SIG-M5 (cell line): ENCODE measurements at places on chromosomes 16 and 17.

- no peak for DNase-seq
Measured at GRCh38 chr17:15944759-15945526, at the start of gene ADORA2B. ADORA2B (plus strand) TSS chr17:15945130; CDS start chr17:15945249, 119 bp downstream.

DNA sequence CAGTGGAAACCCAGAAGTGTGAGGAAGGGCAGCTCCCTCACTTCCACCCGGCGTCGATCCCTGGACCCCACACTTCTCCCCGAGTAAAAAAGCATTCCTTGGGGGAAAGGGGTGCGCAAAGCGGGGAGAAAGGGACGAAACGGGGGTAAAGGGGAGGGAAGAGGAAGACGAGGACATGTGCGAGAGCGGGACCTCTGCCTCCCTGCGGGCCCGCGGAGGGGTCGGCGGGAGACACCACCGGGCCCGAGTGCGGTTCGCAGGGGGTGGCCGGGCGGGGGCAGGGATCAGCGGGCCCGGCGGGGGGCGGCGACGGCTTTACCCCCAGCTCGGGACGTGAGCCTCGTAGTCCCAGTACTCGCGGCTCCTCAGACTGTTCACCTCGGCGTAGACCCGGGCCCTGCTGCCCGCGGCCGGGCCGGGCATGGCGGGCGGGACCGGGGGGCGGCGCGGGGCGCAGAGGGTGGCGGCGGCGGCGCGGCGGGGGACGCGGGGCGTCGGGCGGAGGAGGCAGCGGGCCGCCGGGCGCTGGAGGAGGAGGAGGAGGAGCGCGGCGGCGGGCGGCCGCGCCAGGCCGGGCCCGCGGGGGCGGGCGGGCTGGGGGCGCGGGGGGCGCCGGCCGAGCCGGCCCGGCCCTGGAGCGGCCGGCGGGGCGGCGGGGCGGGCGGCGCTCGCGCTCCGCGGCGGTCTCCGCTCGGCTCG is 443 bp downstream of the CSNK2A2 start:
- DNase-seq: no peak

DNA sequence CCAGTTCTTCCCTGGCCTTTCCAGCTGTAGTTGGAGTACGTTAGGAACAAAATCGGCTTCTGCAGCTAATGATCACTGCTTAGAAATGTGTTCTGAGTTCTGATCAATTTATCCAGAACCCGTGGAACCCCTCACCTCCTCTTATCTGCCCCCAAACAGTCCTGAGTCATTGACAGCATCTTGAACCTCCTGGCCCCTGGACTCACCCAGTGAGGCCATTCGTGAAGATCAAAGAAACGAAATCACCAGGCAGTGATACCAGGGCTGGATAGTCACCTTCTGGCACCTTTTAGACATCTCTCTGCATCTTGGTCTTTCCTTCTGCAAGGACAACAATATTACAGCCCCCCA is 17.0 kb upstream of the EXOC7 start:
- DNase-seq: no peak

- DNase-seq: no peak
Measured at GRCh38 chr17:68790931-68791330, 164.3 kb downstream of the ABCA8 start.

GRCh38 chr16:54121539-54122295 is 164.9 kb downstream of the IRX3 start:
- no peak for DNase-seq

DNA sequence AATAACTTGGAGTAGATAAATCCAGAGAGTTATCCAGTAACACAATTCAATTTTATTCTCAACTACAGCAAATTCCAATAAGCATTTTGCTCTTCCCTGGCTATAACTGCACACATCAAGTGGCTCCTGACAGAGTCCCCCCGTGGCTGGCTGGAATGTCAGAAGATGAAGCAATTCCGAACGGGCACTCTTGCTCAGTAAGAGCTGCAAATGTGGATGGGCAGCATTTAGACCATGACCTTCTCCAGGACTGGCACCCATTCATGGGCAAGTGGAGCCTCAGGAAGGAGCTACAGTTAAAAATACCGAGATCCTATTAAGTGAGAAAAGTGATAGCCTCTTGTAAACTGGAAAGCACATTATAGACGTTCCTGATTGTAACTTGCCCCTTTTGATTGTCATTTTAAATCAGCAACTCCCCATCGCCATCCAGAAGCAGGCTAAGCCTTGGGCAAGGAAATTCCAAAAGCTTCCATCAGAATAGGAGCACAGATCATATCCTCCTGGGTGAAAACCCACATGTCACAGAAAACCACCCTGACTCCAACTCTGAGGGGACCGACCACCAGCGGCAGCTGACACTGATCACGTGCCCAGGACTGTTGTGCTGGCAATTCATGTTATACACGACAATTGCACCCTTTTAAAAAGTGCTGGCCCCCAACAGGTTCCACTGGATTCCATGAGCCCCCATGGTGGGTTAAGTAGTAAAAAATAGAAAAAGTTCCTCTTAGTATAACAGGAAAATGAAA is 7.1 kb downstream of the UBE2O start:
- no peak for DNase-seq

DNA sequence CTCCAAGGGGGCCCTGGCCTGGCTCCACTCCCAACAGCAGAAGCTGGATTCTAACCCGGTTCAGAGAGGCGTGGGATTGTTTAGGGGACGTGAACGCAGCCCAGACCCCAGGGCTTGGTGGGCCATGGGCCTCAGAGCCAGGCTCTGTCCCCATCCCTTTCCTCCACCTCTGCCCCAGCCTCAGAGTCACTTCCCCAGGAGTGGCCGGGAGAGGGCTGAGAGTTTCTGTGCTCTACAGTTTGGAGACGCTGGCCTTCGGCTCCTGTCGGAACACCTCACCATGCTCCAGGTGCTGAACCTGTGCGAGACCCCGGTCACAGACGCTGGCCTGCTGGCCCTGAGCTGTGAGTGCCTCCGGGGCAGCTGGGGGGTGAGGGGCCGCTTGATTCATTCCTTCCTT is 73.8 kb upstream of the PLCG2 start:
- no peak for DNase-seq

- DNase-seq: no peak
Measured at GRCh38 chr17:48541577-48542113, 3.3 kb downstream of the HOXB2 start.

GRCh38 chr16:67517661-67518423 is 10.8 kb upstream of the RIPOR1 start:
- DNase-seq: no peak

- no peak for DNase-seq
Measured at GRCh38 chr16:89880477-89881367, 7.3 kb downstream of the TCF25 start.

DNA sequence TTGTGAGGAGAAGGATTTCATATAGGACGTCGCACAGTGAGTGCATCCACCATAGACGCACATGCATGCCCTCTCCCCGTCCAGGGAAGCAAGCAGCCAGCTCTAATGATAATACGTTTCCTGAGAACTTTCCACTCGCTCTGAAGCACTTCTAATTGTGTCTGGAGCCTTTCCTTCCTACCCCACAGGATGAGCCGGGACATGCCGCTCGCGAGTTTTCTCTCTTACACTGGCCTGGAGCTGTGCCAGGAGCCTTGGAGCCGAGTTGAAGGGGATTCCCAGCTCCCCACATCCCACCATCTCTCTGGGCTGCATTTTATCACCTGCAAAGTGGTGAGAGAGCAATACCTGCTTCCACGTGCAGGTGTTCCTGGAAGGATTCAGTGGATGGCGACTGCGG is 368.1 kb downstream of the C16orf95 start:
- no peak for DNase-seq

DNA sequence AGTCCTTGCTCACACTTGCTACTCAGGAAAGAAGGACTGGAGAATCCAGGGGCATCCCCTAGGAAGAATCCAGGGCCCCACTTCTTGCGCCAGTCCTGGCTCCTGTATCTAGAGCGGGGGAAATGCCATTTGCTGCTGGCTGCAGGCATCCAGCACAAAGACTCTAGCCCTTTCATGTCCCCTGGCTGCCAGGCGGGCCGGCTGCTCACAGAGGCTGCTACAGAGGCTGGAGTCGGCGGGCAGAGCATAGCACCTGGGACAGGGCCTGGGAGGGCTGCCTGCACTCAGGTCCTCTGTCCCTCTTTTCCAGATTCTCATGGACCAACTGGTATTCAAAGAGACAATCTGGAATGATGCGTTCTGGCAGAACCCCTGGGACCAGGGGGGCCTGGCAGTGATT is 13.8 kb downstream of the SMIM5 start:
- no peak for DNase-seq

DNA sequence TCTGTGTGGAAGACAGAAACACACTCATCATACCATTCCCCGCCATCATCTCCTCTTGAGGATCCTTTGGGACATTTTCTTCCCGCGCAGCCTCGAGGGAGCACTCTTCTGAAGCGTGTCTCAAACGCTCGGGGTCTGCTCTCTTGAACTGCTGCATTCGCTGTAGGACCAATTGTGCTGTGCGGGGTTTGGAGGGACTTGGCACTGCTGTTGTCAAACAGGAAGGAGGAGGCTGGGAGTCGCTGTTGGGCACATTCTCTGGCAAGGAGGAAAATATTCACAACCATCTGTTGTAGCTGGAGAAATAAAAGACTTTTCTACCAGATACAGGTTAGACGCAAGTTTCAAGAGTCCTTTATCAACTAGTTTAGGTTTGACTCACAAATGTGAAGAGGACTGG is 5.0 kb downstream of the SLX4 start:
- no peak for DNase-seq

DNA sequence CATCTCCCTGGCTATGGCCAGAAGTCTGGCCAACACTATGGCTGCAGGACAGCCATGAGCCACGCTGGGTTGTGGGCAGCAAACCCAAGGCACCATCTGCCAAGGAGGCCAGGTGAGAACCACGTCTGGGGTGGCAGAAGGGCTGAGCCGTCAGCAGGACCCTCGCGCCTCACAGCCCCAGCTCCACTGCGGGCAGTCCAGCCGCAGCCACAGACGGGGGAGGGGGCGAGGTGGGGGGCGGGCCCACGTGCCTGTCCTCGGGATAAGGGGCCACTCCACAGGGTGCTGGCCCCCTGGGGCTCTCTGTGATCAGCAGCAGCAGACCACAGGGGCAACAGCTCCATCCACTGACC is 6.5 kb upstream of the BAIAP2 start:
- no peak for DNase-seq

GRCh38 chr17:64497565-64498035 is 746 bp upstream of the POLG2 start:
- DNase-seq: no peak

DNA sequence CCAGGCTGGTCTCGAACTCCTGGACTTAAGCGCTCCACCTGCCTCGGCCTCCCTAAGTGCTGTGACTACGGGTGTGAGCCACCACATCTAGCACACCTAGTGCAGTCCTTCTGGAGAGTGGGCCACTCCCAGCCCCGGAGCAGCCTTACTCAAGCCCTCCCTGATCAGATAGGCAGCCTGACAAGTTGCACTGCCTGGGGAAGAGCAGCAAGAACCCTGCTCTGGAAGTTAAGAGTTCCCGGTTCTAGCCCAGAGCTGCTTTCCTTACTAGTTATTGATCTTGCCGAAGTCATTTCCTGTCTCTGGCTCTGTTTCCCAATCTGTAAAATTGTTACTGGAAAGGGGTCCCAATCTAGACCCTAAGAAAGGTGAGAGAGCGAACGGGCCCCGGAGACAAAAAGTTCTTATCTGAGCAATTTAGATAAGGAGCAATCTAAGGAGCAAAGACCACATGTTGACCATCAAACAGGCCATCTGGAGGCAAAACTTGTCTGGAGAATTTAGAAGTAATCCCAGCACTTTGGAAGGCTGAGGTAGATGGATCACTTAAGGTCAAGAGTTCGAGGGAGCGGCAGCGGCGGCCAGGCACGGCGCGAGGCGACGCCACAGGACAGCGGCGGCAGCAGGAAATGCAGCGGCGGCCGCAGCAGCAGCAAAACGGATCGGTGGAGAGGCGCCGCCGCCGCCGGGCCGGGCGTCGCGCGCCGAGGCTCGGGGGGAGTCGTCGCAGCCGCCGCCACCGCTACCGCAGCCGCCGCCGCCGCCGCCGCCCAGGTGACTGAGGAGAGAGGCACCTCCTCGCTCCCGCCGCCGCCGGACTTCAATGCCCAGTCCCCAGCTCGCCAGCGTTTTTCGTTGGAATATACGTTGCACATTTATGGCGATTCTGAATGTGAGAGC is 4.3 kb upstream of the NAGLU start:
- no peak for DNase-seq

DNA sequence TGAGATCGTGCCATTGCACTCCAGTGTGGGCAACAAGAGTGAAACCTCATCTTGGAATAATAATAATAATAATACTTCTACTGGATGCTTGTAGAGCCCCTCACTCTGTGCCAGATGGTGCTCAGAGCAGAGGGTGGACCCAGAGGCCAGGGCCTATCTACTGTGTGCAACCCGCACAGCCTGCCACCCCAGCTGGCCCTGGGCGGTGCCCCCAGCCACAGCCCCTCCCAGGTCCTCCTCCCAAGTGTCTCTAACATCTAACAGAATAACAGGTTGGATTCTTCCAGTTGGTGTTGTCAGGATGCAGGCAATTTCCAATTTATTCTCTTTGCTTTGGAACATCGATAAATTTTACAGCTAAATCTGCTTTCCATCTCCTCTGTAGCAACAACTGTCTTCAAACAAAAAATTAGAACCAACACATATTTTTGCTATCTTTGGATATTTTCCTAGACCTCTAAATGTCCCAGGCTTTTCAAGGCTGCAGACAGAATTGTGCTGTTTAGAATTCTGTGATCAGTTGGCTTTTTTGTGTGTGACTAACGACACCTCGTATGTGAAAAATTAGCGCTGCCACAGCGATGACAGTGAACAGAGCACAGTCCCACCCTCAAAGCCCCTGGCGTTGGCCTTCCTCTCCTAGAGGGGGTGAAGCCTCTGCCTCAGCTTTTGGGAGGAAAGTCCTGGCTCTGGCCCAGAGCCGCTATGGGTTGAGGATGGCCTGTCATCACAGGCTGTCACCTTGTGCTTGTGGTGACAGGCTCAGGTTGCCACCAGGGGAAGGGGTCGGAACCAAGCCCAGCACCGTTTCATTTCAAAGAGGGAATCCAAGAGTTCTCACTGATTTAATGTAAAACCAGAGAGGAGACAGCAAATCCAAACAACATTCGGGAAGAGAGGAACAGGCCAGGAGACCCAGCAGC is 7.6 kb upstream of the EVPL start:
- no peak for DNase-seq

GRCh38 chr17:50923611-50924010 is 57.5 kb upstream of the TOB1 start:
- DNase-seq: no peak

- DNase-seq: no peak
Measured at GRCh38 chr17:19508577-19508867, 25.1 kb upstream of the SLC47A1 start.

- DNase-seq: no peak
Measured at GRCh38 chr17:2033153-2033552, 3.2 kb downstream of the DPH1 start.

DNA sequence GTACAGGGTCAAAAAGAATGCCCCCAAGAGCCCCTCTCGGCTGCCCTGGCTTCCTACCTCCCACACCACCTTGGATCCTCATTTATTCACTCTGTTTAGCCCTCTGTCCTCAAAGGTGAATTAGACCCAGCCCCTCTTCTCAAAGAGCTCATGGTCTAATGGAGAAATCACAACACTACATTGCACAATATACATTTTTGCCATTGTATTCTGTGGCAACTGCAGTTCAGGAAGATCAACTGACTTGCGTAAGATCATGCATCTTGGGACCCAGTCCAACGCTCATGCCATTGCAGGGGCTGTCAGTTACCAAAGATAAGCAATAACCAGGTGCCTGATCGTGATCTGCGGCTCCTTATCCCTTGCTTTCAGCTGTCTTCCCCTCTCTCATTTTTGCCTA is 1.4 kb downstream of the KRT38 start:
- no peak for DNase-seq
